CD4-positive, alpha-beta T cell treated with Interleukin-10 for 1 hour (primary cell): ENCODE measurements at places on chromosomes 3 and 15.

DNA sequence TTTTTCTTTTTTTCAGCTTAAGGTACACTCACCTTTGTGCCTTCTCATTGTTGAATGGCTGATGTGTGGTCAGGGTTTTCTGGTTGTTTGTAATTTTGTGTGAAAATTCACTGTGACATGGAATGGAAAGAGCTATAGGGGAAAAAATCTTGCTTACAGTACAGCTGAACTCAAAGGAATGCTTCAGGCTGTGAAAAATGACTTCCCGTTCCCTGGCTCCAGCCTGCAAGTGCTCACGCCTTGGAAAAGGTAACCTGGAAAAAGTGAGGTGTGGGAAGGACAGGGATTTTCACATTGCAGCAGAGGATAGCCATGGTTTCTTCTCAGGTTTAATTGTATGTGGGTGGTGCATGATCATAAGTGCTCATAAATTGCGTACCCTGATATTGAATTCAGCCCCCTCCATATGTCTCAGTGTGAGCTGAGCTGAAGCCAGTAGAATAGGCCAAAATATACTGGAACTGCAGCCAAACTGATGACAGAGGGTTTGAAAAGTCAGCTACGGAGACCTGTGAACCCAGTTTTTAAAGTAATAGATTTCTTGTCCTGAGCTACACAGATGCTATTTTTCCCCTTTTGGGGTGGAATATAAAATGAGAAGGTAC, 228.7 kb upstream of the RASGRP1 start:
- DNase-seq = no peak

GRCh38 chr3:125594125-125594524, 1.2 kb downstream of the OSBPL11 start:
- no peak for DNase-seq

GRCh38 chr3:55797084-55797483, 310.0 kb upstream of the WNT5A start:
- DNase-seq = no peak

GRCh38 chr3:47855461-47856383, 52.8 kb downstream of the DHX30 start:
- DNase-seq = no peak

GRCh38 chr15:66894986-66895780, 170.2 kb upstream of the SMAD3 start:
- no peak for DNase-seq

GRCh38 chr3:6180171-6180570, 680.7 kb upstream of the GRM7 start:
- no peak for DNase-seq

- no peak for DNase-seq
Observed at GRCh38 chr15:36878684-36879262, 221.6 kb downstream of the MEIS2 start.

GRCh38 chr3:81585937-81586336, 175.5 kb downstream of the GBE1 start:
- DNase-seq = no peak

DNA sequence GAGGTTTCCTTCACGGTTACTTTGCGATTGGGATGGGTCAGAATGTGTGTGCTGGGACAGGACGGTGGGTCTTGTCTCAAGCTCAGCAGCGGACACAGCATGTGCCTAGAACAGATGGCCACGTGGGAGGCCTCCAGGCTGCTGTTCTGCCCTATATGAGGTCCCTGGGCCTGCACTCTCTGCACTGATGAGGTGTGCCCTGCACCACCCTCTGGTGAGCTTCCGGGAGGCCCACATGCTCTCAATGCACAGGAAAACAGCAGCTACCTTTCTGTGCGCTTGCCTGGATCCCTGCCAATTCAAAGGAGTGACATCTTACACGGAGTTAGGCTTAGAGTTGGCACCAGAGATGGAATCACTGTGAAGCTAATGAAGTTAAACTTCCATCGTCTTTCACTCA, 59.8 kb downstream of the BOC start:
- DNase-seq = no peak

- no peak for DNase-seq
Observed at GRCh38 chr3:100022506-100022905, 91.8 kb downstream of the FILIP1L start.

DNA sequence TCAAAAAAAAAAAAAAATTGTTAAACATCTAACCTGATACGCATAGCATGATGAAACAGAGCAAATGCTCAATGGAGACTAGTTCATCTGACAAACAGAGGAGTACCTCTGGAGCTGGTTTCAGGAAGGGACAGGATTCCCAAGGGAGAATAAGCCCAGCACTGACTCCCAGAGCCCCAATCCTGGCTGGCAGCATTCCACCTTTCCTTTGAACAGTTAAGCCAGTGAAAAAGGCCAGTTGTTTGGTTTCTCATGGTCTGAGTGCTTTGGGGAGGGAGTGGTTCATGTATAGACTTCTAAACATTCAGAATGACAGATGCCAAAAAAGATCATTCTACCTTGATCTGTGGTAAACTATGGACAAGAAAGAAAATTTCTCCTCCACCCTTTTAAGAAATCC, 277.9 kb upstream of the RARB start:
- DNase-seq = no peak

DNA sequence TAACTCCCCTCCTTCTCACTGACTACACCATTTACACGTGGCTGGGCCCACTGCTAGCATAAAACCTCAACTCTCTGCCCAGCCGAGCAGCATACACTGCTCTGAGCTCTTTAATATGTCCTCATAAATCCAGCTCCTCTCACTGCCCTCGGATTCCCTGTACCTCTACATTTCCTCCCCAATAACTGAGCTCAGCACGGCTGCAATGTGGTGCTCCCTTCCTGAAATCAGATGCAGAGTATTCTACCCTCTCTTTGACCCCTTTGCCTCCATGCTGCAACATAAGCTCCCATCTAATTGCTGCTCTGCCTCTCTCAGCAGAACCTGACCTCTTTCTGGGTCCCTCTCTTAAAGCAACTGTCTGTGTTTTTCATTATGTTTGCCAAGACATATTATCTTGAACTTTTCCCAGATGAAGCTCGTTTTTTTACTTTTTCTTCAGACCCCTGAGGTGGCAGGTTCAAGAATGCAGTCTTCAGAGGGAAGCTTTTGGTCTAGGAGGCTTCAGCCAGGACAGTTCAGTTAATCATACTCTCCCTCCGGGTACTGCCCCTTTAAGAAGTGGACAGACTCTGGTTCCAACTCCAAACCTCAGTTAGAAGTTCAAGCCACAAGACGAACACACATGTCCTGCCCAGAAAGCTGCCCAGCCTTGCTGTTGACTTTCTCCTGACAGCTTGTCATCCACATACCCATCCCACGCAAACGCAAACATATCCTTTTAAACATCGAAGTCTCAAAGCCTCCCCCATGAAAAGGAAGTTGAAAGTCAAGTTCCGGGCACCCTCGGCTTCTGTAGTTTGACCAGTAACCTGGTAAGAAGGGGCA, 81.1 kb upstream of the NEO1 start:
- DNase-seq = no peak
